Cerebellar nuclear complex (tissue), 1 donor: ENCODE measurements at places on chromosomes 5 and 9.

DNA sequence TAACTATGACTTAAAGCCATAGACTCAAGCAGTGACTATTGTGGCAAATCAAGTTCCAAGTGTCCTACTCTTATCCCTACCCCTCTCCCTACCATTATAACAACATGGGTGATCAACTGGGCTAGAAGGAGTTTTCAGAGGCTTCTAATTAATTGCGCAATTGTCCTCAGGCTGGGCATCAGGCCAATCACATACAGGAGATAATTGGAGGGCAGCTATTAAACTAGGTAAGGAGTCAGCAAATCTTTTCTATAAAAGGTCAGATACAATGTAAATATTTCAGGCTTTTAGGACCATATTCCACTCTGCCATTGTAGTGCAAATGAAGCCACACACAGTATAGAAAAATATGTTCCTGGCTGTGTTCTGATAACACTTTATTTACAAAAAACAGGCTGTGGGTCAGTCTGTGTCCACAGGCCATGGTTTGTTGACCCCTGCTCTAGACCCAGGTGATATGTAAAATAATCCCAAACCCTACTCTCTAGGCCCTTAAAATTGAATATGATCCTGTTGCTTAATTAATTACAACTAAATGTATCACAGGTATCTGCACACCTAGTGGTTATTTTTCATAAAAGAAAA, 141.4 kb upstream of the PIK3R1 start:
- no peak for DNase-seq

GRCh38 chr9:123058834-123059233, 25.4 kb downstream of the GPR21 start:
- no peak for DNase-seq

GRCh38 chr9:126316085-126316655, 10.5 kb upstream of the MVB12B start:
- no peak for DNase-seq

DNA sequence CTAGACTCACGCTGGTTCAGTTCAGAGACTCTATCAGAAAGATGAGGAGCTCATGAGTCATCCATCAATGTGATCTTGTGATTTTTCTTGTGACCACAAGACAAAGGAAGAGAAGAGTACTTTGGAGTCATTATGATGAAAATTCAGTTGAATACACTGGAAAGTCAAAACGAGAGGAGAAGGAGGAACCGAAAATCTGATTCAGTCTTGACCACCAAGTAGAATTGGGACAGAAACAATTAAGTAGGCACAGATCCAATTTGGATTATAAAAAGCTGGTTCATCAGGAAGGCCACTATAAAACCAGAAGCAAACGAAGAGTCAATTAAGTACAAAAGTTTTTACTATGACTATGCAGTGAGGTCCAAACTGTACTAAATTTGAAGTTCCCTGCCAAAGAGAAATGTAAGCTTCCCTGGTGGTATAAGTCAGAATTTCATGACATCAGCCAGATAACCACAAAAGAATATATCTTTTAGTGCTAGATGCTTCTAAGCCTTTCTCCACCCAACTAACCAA, 90.9 kb downstream of the THBS4 start:
- DNase-seq, result no peak

- no peak for DNase-seq
These were observed 159.2 kb downstream of the ARRDC3 start for GRCh38 chr5:91223886-91224285.

GRCh38 chr5:30347858-30348257, 845.6 kb upstream of the CDH6 start:
- no peak for DNase-seq

GRCh38 chr5:140011297-140011802, 31.7 kb downstream of the NRG2 start:
- no peak for DNase-seq

DNA sequence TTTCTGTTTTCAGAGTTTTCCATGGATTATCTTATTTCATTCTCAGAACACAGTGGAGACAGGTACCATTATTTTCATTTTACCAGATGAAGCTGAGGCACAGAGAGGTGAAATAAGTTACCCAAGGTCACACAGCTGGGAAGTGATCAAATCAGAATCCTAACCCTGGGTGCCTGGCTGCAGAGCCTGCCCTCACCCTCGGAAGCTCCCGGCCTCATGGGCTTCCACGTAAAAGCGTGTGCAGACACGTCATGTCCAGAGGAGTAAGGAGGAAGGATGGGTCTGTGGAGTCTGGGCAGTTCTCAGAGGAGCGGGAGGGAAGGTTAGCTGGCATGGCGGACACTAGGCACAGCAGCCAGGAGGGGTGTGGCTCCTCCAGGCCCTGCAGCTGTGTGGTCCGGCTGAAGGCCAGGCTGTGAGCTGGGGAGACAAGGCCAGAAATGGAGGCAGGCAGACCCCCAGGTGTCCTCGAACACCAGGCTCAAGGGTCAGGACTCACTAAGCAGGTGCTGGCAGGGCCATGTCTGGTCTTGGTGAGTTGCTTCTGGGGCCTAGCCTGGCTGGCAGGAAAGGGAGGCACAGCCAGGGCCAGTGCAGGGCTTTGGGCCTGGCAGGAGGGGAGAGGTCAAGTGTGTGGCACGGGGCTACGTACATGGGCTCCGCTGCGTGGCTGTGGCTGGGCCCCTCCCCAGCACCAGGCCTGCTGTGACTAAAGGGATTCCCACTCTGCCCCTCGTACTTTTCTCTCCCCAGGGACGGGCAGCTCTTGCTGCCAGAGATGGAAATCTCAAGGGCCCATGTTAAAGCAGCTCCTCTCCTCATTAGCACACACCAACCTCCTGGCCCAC, 5.6 kb downstream of the TBC1D9B start:
- DNase-seq, result no peak

DNA sequence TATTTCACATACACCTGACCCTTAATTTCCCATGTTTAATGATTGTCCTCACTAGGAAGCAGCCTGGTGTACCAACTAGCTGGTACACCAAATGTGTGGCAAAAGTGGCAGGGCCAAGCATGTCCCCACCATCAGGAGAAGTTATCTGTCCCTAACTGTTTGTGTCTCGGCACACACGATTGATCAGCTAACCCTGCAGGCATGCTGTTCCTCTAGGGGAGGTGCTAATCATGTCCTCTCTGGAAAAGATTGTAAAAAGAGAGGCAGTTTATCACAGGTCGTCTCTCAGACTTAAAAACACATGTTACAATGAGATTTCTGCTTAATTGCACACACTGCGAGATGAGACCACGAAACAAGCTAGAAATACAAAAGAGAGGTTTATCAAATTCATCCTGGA, 342.7 kb downstream of the DIRAS2 start:
- DNase-seq, result no peak

GRCh38 chr9:109557481-109557880, 59.4 kb upstream of the PTPN3 start:
- DNase-seq, result no peak

- DNase-seq, result no peak
These were observed 127.8 kb downstream of the SAXO1 start for GRCh38 chr9:18905028-18905882.

DNA sequence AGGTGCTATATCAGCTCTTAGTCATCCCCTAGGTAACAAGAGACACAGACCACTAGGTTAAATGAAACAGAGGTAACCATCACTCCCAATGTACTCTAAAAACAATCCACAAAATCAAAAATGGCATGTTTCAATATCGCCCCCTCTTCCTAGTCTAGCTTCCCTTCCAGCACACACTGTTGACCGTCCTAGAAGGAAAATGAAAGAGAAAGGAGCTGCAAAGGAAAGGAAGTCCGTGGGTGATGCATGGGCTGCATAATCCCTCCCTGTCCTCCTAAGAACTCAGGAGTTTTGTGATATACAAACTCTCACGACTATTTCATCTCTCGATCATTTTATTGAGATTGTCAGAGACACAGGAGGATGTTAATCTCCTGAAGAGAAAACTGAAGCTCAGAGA, 101.6 kb downstream of the RFK start:
- DNase-seq, result no peak

- DNase-seq, result no peak
These were observed 156.8 kb upstream of the TBC1D2 start for GRCh38 chr9:98412101-98412842.

GRCh38 chr9:91150998-91151717, 210.6 kb downstream of the AUH start:
- no peak for DNase-seq

DNA sequence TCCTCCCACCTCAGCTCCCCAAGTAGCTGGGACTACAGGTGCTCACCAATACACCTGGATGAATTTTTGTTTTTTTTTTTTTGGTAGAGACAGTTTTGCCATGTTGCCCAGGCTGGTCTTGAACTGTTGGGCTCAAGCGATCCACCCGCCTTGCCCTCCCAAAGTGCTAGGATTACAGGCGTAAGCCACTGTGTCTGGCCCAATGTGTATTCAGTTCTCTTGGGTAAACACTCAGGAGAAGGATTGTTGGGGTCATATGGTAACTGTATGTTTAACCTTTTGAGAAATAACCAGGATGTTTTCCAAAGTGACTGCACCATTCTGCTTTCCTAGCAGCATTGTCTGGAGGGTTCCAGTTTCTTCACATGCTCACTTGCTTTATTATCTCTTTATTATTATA, 67.4 kb downstream of the TNPO1 start:
- DNase-seq, result no peak

GRCh38 chr5:175254155-175254554, 189.8 kb downstream of the DRD1 start:
- DNase-seq, result no peak

- DNase-seq, result no peak
These were observed 154.9 kb downstream of the C9orf50 start for GRCh38 chr9:129465834-129466535.

GRCh38 chr9:17090041-17090440, 44.8 kb upstream of the CNTLN start:
- DNase-seq, result no peak

- no peak for DNase-seq
These were observed 220.9 kb downstream of the KIAA0825 start for GRCh38 chr5:94397508-94397907.

- no peak for DNase-seq
These were observed 966 bp downstream of the SNX2 start for GRCh38 chr5:122775550-122776542.

DNA sequence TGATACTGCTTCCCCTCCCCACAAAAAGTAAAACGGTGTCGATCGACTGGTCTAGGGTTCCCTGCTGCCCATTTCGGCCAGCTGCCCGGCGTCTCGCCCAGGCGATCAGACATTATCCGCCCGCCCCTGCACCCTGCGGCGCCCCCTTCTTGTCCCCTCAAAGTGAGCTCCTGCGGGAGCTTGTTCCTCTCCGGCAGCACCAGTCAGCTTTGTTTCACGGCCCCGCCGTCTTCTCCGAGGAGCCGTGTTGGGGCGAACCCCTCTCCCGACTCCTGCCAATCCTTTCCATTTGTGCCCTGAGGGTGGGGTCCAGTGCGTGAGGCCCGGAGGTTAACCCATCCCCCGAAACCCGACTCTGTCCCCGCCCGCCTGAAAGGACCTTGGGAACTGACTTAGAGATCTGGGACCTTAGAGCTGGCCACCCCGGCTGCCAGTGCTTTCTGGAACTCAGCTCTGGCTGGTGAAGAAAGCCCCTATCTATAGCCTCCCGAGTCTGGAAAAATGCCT, 518 bp downstream of the UBE2B start:
- no peak for DNase-seq

DNA sequence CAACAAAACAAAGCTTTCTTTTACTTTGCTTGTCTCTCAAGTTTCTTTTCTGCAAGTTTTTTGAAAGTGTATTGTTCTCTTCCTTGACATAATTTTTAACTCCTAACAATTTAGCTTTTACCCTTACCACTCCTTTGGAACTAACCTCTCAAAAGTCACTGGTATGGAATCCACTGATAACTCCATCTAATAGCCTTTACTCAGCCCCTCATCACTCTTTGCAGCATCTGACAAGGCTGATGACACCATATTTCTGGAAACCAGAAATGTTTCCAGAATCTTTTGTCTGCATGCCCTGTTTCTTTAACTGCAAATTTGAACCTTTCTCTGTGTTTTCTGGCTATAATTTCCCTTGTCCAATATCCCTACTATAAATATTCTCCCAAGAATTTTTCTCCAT, 46.5 kb downstream of the ZNF474 start:
- no peak for DNase-seq

DNA sequence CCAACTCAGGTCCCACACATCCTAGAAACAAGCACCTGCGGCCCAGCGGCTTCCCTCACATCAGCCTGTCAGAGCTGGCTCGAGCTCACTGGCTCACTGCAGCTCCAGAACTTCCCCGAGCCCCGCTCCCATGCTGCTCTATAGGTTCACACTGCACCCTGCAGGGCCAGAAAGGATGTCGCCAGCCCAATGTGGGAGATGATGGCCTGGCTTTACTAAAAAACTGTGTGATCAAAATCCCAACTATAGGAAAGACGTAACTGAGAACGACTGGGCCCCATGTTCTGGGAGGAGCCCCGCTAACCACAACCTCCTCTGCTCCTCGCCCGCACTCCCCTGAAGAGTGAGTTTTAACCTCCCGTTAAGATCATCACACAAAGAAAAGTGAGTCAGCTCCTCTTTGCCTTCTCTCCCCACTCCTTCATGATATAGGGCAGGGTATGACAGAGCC, 4.6 kb downstream of the SURF4 start:
- no peak for DNase-seq

DNA sequence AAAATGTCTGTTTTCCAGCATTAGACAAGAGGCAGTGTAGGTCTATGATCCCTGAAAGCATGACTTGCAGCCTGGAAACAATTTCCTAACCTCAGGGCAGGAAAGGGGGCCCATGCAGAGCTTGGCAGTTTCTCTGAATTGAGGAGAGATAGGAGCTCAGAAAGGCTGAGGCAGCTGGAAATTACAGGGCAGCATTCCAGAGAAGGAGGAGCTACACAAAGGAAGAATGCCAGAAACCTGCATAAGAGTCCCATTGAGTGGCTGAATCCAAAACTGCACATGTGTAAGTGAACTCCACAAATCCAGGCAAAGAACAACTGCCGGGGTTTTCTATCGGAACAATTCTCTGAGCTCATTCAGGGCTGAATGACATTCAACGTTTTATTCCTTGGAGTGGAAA, 346.8 kb downstream of the PIK3R1 start:
- DNase-seq, result no peak

DNA sequence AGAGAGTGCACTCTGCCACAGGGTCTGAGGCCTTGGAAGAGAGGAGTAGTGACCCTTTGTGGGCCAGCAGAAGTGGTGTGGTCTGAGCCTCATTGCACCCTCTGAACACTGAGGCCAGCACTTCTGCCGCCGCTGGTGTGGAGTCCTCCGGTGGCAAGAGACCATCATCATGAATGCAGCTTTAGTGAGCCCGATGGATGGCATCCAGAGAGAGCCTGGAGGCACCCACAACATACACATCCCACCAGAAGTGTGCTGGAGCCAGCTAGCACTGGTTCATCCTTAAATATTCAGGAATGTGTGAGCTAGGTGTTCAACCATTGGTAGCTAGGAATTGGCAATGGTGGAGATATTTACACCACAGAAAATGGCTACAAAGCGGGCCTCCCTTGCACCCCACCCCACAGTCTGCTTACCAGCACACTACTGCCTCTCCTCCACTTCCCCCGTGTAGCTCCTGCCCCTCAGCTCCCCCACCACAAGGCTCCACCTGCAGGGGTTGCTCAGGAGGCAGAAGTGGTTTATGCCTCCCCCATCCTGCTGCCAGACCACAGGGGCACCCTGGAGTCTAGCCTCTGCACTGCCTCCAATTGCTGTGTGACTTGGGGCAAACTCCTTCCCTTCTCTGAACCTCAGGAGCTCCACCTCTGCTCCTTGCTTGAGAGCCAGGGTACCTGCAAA, 16.4 kb downstream of the SLC6A7 start:
- DNase-seq, result no peak
